ENCODE measurements at places on chromosomes 4 and X.
A peak's percentile ranks its signal among the peaks of the same experiment; 100 is the strongest.

DNA sequence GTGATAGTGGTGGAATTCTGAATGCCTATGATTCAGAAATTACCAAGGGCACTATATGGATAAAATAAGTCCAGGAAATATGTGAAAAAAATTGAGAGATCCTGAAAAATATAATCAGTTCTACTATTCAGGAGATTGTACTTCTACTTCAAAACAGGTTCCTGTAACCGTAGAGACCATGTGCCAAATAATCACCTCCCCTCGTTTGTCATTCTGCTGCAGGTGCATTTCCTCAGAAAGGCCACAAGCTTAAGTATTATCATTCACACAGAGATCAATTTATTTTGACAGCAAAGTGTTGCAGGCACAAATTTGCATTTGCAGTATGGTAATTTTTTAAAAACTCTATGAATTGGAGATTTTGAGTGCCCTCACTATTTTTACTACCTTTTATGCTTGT lies 1000.0 kb downstream of the CCSER1 start:
- DNase-seq, result no peak

DNA sequence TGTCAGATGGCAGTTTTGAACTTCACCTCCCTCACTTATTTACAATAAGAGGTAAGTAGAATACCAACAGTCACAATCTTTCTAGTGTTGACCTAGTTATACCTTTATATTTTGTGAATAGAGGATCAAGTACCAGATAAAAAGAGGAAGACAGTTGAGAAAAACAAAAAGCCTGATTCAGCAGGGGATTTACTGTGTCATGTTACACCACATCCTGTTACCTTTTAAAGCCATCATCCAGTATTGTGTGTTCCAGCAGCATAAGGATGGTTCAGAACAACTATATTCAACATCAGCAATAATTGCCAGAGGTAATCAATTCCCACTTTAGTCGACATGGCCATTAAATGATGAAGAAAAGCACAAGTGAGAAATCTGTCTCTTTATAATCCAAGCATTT lies 21.3 kb upstream of the CXCL6 start:
- DNase-seq, result no peak

DNA sequence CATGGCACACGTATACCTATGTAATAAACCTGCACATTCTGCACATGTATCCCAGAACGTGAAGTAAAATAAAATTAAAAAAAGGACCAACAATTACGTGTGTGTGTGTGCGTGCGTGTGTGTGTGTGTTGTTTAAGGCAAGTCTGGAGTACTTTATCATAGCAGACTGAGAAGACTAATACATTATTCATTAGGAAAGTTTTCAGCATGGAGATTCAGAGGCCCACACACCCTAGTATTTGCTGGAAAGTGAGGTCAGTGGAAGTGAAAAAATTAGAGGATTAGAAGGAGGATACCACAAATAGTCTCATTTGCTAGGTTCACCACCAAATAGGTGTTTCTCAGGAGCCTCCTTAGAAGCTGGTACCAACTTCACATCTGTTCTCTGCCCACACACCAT lies 457.1 kb upstream of the CPEB2 start:
- no peak for DNase-seq

GRCh38 chrX:100194082-100194775 lies 215.8 kb downstream of the PCDH19 start:
- no peak for DNase-seq

GRCh38 chr4:121711263-121712000 lies 14.7 kb upstream of the ANXA5 start:
- DNase-seq, result peak; percentile 71

GRCh38 chr4:179472164-179472563 lies 2029.9 kb upstream of the AGA start:
- DNase-seq, result no peak

DNA sequence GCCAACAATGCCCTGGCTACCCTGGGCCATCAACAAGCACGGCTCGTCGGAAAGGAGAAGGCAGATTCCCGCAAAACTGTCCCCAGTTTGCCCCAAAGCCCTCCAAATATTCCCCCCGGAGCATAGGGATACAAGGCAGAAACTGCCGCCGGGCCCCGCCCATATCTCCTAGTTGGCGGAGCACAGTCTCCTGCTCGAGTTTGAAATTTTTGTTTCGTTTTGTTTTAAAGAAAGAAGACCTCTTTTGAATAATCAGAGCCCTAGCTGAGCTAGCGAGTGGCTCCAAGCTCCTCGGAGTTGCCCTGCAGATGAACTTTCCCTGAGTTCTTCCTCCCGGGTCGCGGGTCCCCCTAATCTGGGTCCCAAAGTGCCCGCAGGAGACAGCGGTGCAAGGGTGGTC lies 138.1 kb upstream of the ZIC3 start:
- DNase-seq, result no peak

DNA sequence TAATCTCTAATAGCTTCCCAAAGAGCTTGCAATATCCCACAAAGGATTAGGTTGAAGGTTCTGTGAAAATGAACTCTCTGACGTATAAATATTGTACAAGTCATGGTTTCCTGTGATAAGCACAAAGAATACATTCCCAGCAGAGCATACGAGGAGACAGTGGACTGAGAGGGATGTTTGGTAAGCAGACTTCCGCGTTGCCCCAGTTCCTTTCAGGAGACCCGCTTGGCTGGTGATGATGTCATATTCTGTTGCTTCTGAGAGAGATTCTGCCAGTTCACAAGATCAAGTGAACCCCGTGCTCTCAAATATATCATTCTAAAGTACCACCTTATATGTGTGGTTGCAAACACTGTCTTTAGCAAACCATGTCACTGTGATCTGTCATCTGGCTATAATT lies 323.9 kb upstream of the CASK start:
- no peak for DNase-seq

DNA sequence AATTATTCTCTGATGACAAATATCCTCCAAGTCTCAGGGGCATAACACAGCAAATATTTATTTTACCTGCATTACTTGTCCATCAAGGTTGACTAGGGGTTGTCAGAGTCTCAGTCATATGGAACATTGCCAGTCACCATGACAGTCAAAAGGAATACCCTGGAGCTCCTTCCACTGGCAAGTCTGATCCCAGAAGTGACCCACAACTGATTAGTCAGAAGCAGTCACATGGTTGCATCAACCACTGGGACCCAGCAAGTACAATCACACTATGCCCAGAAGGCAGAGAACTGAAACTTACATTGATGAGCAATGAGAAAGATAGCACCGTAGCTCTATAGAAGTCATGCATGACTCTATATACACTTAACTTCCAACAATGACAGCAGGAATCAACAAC lies 41.9 kb upstream of the SOD3 start:
- no peak for DNase-seq

DNA sequence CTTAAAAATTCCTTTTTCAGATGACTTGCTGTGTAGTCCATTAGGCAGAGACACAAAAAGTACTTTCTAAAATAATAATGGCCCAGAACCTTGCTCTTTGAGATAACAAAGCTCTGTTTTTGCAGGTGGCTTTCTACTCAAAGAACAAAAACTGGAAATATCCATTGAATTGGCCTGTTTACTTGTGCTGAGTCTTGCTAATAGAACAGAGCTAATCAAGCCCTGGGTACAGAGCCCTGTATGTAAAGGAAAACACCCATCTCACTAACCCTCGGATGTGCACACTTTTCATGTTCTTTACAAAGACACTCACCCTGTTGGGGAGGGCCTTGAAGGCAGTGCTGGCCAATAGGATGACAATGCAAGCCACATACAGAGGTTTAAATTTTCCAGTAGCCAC lies 27.0 kb upstream of the LNX1 start:
- DNase-seq, result no peak

GRCh38 chr4:154738426-154738825 lies 5.4 kb upstream of the LRAT start:
- DNase-seq, result no peak

- DNase-seq, result no peak
These were observed 38.6 kb upstream of the AADAT start for GRCh38 chr4:170128219-170128804.

- DNase-seq, result no peak
These were observed 412 bp downstream of the SLC10A3 start for GRCh38 chrX:154490021-154490413.

DNA sequence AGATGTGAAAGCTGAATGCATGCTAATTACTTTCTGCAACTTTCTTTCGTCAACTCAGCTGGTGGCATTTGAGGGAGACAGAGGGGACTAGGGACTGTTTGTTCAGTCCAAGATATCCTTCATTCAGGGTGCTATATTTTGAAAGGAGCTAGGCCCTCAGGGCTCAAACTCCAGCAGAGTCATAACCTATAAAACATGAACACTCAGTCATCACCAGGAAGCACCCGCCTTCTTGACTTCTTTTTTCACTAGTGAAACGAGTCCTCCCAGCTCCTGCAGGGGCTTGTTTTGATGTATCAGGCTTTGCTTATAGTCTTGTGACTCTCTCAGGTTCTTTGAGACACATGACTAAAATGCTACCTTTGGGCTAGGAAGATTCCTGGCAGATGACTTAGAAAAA lies 230.6 kb downstream of the PCDH7 start:
- no peak for DNase-seq

DNA sequence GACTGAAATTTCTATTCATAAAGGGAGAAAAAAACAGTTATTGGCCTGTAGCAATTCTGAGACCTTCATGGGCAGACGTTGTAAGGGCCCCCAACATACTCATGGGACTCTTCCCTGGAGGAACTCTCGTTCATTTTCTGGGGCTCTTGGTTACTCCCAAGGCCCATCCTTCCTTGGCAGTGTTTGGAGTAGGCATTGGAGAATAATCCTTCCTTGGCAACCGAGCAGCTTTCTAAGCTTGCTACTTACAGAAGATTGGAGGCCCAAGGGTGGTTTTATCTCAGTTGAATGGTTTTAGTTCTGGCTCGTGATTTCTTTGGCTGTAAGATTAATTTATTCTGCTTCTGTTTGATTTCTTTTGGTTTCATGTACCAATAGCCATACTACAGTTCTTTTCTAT lies 50.4 kb downstream of the ALG13 start:
- DNase-seq, result no peak
